Right renal cortex interstitium (tissue), 3 donors: ENCODE measurements at places on chromosomes 6 and 20. TPM values are rescaled to one million over a fixed set of nuclear protein-coding genes. Genes with fewer than 3 reads are reported as not detected.

GRCh38 chr6:6801005-6801335 is 212.4 kb downstream of the LY86 start:
- no peak for DNase-seq

RNF144B gene
- 18.4 TPM for polyA plus RNA-seq

- no peak for DNase-seq
Observed at GRCh38 chr6:56699066-56699654, 56.5 kb upstream of the DST start.

- DNase-seq, result no peak
Observed at GRCh38 chr6:87618531-87618930, 28.6 kb downstream of the ORC3 start.

MUCL3 gene
- polyA plus RNA-seq, result 0.03 TPM

SERINC1 gene
- polyA plus RNA-seq, result 272 TPM

DNA sequence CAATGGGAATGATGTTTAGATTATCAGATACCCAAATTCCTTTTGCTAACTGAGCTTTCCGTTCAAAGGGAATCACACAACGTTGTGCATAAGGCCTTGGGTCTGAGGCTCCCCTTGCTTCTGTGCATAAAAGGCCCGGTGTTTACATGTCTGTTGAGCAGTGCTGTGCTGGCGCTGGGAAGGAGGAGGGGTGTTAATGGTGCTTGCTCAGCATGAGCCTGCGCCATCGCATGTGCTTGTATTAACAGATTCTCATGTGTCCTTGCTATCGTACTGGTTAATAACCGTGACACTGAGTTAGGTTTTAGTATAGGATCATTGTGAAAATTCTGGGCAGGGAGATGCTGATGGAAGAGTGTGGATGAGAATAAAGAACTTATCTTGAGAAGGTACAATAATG is 62.3 kb upstream of the TRAF3IP2 start:
- no peak for DNase-seq

DNA sequence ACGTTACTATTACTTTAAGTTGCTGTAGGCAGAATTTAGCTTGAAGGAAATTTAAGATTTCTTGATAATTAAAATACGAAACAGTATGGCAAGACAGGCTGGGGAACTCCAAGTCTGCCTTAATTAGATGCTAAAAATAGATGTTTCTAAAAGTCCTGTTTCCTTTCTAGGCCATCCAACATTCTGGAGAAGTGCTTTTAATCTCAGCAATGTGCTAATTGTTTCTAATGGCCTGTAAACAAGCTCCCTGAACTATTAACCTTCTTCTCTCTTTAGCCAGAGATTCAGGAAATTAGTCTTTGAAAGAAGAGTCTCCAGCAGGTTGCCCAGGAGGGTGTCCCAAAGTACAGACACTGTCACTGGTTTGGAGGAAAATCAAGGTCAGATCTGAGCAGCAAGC is 677.3 kb upstream of the AGPAT4 start:
- no peak for DNase-seq

DNA sequence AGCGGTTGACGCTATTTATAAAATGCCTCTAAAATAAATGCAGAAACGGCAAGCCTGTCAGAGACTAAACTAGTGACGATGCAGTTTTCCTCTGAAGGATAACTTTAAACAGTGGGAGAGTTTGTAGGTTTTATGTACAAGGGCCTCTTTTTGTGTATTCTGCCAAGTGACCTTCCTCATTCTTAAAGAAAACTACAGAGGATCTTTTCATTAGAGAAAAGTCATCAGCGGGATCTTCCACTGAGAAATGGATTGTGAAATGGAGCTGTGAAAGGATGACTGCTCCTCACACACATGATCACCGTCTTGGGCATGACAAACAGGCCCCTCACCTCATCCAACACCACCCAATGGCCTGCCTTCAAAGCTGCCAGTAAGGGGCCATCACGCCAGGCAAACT is 89.0 kb upstream of the LYRM2 start:
- no peak for DNase-seq

TFAP2C gene
- 0.94 TPM for polyA plus RNA-seq

BMP5 gene
- polyA plus RNA-seq, result 3.4 TPM

DNA sequence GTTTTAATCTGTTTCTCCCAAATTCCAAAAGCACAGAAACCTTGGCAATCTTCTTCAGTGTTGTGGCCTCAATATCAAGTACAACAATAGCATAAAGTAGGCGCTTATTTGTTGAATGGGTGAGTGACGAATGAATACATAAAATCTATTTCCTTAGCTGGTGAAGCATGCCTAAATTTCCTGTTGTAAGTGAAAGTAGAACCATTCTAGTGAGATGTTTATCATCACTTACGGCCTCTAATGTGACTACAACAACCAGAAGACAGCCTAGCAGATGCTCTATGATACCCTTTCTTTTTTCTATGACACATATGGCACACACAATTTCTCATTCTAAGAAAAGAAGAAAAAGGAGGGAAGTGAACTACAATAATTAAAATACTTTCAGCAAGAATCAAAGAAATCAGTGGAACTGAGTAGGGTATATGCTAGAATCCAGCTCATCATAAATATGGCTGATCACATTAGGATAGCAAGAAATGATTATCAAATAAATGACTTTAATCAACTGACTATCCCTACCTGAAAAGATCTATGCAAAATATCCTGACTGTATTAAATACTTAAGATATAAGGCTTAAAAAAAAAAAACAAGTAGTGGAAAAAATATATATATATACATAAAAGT is 67.4 kb downstream of the BTBD9 start:
- no peak for DNase-seq

DNA sequence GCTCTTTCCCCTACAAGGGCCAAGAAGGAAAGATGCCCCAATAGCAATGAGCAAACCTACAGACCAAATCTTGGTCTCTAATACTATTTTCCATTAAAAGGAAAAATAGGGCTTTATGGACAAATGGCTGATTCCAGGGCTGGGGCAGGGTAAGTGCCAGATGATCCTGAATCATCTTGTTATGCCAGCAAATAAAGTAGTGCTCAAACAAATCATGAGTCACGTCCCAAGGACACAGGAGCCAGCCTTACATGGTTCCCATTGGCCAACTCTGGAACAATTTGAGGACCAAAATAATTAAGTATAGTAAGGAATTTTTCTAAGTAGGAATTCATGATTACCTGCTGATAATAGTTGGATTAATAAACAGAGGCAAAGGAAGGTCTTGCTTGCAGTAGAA is 53.2 kb upstream of the NKX2-4 start:
- DNase-seq, result no peak
